Thoracic aorta (tissue), 2 donors: ENCODE measurements at places on chromosomes 7 and 10.

GRCh38 chr7:35518767-35519166 is 176.2 kb downstream of the HERPUD2 start:
- DNase-seq: no peak

DNA sequence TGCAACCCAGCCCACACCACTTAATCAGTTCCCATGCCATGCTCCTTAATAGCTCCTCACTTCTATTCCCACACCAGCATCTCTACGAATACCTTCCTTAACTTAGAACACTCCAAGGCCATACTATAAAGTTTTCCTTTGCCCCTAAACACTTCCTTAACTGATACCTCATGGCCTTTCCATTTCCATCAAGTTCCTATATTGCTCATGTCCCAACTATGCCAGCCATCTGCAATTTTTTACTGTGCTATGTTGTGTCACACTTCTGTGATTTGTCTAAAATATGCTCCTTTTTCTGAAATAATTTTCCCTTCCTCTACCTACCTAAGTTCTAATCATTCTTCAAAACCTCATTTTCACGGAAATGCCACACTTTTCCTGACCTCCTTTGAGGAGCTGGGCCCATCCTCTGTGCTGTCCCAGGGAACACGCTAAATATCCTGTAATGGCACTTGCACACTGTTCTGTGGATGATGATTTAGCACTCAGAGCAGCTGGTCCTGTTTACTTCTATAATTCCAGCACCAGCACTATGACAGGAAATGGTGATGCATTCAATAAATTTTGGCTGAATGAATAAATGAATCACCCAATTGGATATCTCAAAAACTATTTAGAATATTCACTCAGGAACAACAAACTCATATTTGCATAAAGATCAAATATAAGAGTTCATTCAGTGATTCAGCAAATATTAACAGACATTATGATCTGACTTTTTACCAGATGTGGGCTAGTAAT is 266.5 kb upstream of the HGF start:
- no peak for DNase-seq

DNA sequence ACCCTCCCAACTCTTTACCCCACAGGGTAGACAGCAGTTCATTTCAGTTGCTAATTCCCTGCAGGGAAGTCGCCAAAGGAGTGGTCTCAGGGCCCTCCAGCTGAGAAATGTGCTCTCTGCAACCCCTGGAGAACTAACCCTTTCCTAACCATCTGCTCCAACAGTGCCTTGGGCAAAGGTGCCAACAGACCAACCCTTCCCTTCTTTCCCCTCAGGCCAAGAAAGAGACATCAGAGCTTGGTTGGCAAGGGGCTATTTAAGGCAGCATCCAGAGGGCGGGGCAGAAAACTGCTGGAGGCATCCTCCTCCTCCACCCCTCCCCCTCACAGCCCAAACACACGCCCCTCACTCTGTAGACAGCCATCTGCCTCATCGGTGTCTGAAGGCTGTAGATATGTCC is 1.7 kb downstream of the SORBS1 start:
- DNase-seq: no peak

DNA sequence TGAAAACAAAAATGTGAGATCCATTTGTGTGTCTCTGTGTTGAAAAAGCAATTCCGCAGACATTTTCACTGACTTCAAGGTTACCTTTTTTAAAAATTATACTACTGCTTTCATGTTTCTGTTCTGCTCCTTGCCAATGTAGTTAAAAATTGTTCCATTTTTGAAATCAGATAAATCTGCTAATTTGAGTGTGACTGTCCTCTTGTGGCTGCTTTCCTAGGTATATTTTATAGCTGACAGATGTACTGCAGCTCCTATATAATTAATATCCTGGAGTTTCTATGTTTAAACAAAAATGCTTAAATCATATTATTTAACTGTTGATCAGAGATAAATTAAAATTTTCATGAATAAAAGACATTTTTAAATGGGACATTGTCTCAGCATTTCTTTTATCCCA is 177.6 kb upstream of the LRRTM3 start:
- no peak for DNase-seq

DNA sequence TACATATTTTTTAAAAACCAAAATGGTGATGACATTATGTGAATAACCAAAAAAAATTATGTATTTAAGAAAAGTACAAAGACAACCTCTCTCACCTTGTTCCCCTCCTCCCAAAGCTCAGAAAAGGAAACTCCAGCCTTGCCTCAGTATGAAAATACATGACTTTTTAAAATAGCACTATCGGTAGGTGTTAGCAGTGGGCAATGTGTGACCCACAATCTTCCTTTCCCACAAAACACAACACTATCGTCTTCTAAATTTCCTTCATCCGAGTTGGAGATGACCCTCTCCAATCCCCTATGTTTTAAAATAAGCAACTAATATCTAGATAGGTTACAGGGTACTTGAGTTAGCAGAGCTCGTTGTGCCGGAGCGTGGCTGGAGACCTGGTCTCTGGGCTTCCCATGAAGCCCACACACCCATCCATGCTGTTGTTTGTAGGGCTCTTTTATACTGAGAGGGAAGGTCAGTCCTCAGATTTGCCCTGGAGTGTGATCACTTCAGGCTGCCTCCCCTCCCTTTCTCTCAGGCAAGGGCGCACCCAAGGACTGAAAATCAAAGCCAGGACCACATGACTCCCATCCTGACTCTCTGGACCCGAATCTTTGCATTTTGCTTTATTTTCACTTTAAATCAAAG is 107.6 kb downstream of the JAZF1 start:
- no peak for DNase-seq

- no peak for DNase-seq
Observed at GRCh38 chr7:29510028-29510427, 53.6 kb upstream of the PRR15 start.

DNA sequence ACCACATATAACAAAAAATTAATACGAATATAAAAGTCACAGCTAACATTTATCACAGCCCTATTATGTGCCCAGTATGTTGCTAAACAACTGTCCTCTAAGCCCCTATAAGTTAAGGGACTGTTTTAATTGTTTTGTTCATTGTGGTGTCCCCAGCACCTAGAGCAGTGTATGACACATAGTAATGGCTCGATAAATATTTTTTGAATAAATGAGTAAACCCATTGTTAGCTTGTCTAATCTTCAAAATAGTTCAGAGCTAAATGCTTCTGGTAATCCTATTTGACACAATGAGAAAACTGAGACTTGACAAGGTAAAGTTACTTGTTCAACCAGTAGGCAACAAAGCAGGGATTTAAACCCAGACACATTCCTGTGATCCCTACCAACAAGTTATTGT is 78.4 kb upstream of the NEUROD6 start:
- no peak for DNase-seq

- no peak for DNase-seq
Observed at GRCh38 chr10:86632951-86633350, 21.4 kb upstream of the OPN4 start.

- no peak for DNase-seq
Observed at GRCh38 chr7:35866186-35866585, 65.3 kb downstream of the SEPTIN7 start.

DNA sequence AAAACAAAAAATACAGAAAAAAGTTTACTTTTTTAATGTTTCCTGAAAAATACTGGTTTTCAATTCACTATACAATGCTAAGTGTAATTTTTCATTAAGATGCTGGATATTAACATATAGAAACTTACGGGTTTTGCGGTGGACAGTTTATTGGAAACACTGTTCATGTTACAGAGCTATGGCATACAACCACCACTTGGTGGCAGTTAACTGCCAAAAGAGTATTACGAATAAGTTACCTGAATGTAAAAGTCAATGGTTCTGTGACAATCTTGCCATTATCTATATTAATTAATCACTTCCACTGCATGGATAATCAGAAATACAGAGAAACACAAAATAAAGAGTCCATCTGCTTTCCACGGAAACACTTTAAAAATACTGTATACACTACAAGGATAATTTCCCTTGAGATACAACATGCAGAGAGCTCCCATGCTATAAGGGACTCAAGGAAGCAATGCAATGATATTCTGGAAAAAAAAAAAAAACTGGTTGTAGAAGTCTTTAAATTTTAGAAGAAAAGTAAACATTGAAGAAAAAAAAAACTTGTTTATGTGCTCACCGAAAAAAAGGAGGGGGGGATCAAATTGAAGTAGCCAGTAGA is 97.0 kb downstream of the TPK1 start:
- no peak for DNase-seq

DNA sequence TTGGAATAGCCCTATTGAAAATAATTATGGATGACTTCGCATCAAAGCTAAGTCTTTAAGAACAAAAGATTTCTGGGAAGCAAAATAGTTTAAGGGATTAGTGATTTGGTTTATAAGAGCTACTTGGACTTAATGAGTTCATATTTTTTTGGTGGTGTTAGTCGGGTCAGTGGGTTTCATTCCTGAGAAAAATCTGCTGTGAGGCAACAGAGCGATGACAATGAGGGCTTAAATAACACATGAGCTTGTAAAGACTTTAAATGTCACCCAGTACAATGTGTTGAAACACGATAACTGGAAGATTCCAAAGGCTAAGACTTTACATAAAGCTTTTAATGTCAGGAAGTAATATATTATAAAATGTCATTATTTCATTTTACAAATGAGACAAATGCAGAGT is 178.8 kb downstream of the ARL4A start:
- no peak for DNase-seq

DNA sequence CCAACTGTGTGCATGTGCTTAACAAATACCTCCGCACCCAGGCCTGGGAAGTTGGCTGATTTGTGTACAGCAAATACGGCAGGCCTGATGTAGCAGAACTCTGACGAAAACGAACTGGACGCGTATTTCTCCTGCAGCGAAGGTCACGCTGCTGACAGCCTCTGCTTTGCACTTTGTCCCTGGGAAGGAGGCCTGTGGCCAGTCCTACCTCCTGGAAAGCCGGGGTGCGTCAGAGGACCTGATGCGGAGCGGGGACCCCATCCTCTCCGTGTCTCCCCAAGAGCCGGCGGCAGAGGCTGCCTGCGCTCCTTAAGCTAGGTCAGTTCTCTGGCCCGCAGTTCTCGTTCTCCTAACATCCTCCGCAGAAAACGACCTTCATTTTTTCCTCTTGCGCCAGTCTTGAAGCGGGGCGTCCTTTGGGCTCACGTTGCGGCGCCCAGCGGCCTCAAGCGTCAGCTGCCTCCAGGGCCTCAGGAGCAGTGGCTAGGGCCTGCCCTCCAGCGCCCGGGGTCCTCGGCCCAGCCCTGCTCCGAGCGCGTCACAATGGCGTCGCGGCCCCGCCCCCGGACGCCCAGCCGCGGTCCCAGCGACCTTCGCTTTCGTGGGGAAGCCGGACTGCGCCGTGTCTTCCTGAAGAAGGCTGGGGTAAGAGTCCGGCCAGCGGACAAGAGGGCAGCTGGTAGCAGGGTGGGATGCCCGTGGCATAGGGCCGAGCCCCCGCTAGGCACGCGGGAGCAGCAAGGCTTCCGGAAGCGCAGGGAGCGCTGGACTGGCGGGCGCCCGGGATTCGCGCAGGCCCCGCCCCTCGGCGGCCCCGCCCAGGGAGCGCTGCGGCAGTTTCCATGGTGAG is at the start of gene ZNF487:
ZNF487 (plus strand) TSS at position 821 of the 850 bp plus-strand sequence. CDS start 38,703 bp downstream, outside the sequence.
- DNase-seq: peak; percentile 46
